ENCODE measurements at places on chromosomes 3 and 15.

GRCh38 chr3:4776980-4777581, 202.2 kb upstream of the BHLHE40 start:
- no peak for DNase-seq

DNA sequence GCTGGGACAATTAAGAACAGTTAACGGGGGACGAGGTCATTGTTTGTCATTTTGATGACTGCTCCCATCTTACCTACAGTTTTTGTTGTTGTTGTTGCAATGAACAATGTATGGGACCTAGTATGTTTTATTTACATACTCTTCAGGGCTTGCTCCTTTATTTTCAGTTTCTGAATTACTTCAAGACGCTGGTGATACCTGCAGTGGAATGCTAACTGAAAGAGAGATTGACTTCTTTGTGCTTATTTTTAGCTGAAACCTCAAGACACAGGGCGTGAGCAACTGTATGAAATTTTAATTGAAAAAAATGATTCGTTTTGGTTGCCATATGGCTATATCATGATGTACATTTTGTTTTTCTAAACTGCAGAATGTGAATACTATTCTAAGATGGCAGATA, 297.9 kb downstream of the EDEM1 start:
- no peak for DNase-seq

DNA sequence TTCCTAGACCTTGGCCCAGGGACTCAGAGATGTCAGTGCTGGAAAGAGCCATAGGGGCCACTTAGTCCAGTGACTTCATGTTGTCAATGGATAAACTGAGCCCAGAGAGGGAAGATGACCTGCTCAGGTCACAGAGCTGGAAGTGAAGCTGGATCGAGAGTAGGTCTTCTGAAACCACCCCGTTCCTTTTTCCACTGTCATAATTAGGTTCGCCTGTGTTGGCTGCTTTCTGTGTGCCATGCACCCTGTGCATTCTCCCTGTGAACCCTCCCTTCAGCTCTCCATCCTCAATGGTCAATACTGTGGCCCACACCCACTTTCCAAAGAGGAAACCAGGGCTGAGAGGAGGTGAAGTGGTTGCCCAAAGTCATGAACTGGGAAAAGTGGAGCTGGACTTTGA, 74.8 kb downstream of the CCR1 start:
- no peak for DNase-seq

GRCh38 chr3:172155897-172156585, 116.7 kb downstream of the FNDC3B start:
- peak; percentile 58 for DNase-seq

DNA sequence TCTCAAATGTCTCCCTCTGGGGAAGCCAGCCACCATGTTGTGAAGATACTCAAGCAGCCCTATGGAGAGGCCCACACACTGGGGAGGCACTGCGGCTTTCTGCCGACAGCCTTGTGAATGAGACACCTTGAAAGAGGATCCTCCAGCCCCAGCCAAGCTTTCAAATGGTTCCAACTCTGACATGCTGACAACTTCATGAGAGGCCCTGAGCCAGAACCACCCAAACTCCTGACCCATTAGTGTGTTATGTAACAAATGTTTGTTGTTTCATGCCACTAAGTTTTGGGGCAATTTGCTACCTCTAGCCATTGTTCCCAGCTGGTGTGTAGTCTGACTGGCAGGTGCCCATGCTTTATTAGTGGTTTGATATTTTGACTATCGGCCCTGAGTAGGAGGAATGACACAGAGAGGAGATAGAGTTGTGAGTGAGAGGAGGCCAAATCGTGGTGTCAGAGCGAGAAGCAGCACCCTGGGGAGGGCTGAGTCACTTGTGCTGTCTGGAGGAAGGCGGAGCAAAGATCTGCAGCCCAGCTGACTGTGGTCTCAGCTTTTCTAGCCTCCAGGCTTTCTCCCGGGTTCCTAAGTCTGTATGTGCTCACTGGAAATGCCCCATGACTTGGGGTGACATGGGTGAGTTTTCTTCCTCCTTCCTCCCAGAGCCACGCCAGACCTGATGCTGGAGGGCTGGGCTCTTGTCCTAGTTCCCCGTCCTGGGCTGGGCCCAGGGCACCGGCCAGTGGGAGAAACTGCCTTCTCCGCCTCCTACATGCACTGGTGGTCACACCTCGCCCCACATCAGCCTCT, 56.7 kb upstream of the BLM start:
- peak; percentile 41 for DNase-seq

- peak; percentile 67 for DNase-seq
Measured at GRCh38 chr15:58229297-58229768, 91.2 kb downstream of the AQP9 start.

DNA sequence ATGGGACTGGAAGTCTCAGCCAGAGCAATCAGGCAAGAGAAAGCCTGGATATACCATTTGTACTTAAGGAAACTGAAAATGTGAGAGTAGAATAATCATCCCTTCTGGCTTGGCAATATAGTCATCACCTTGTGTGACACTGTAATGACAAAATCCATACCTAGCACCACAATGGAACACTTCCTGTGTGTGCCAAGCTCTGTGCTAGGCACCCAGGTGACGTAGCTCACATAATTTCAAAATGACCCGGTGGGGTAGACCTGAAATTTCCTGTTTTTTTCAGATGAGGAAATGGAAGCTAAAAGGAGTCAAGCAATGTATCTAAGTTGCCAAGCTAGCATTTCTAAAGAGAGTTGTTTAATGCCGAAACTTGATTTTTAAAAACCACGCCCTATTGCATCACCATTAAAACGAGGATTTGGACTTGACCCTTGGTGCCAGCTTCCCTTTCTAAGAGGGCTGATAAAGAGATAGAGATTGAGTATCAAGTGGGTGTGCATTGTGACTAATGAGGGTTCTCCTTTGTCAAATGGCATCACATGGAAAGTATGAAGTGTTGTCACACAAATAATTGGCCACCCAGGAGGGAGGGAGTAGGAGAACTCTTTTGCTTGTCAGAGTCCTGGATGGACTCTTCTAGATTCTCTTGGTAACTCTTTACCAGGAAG, 141.3 kb upstream of the PDZRN3 start:
- DNase-seq, result no peak

DNA sequence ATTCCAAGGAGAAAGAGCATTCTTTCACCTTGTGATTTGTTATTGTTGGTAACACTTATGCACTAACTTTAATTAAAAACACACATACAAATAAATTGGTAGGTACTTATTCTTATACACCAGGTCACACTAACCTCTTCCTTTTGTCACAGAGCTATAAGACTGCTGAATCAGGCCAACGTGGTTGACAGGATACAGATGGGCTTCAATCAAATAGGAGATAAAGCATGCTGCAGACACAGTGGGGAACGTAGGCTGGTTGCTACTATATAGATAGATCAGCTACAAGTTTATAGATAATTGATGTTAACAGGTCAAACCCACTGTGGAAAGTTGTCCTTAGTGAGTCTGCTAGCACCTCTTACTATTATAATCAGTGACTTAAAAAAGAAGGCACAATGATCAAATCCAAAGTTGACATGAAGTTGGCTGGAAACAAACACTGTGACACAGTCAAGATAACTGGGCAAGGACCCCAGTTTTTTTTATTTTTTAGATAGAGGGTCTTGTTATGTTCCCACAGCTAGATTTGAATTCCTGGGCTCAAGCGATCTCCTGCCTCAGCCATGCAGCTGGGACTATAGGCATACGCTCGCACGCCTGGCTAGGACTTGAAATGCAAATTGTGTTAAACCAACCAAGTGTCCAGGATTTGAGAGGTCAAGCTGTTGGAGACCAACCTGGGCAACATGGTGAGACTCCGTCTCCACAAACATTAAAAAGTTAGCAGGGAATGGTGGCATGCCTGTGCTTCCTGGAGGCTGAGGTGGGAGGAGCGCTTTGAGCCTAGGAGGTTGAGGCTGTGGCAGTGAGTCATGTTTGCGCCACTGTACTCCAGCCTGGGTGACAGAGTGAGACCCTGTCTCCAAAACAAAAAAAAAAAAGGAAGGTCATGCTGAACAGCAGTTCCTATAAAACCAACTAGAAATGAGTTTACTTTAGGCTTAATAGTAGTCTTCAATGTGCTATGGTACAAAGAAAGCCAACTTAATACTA, 97.9 kb upstream of the MEX3B start:
- DNase-seq, result no peak

- DNase-seq, result no peak
Measured at GRCh38 chr3:190288836-190289235, 33.4 kb downstream of the CLDN1 start.

- DNase-seq, result no peak
Measured at GRCh38 chr15:59696332-59696731, 7.2 kb upstream of the BNIP2 start.

GRCh38 chr15:82881747-82882146, 70.8 kb downstream of the HOMER2 start:
- DNase-seq, result no peak

DNA sequence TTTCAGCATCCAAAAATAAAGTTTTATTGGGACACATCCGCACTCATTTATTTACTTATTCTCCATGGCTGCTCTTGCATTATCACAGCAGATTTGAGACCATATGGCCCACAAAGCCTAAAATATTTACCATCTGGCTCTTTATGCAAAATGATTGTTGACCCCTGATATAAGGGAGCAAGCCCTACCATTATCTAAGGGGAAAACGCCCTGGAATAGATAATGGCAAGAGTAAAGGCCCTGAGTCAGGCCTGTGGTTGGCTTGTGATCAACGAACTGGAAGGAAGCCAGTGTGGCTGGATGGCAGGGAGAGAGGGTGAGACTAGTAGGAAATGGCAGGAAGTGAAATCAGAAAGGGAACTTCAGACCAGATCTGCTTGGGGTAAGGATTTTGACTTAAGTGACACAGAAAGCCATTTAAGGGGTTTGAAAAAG, 24.6 kb upstream of the DMXL2 start:
- DNase-seq, result no peak

- DNase-seq, result no peak
Measured at GRCh38 chr3:53328746-53329145, 18.6 kb downstream of the DCP1A start.

DNA sequence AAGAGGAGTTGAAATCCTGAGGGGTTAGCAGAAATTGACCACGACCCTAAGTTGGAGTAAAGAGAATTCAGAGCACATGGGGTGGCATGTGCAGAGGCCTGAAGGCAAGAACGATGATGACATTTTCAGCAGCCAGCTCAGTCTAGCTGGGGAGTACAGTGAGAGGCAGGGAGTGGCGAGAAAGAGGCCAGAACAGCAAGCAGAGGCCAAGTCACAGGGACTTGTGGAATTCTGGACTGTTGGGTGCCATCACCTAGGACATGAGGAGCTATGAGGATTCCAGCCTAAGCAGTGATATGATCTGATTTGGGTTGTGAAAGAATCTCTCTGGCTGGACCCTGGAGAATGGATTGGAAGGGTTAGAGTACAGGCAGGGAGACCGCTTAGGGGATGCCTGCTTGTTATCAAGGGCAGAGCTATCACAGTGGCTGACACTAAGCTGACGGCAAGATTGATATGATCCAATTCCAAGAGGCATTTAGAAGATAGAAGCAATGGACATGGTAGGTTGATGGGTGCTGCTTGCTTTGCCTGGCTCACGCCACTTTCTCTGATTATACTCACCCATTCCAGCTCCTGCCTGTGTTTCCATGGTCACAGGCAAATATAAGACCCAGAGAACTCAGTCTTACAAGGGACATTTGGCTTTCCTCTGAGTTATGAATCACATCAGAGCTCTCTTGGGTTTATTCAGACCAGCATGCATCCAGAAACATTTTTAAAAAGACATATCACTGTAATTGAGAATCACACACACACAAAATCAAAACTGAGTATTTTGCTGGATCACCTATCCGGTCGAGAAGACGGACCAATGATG, 66.4 kb downstream of the LRTM1 start:
- no peak for DNase-seq

DNA sequence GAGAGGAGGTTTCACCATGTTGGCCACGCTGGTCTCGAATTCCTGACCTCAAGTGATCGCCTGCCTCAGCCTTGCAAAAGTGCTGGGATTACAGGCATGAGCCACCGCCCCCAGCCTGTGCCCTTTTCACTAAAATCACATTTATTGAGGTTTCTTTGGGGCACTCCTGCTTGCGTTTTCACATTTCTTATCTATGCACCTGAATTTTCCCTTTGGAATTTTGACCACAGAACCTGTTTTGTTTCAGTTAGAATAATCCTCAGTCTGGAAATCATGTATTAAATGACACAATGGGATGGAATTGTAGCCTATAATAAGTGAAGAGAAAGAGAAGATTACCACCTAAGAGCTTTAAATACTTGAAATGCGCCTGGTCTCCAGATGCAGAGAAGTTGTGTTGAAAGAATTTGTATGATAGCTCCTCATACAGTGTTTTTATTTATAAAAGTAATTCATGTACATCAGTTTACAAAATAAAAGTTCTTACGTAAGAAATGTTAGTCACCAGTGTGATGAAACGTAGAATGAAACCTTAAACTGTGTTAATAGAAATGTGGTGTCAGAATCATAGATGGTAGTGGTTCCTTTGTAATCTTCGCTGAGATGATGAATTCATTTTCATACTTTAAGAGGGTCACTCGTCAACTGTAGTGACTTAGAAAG, 107.0 kb downstream of the TCF12 start:
- no peak for DNase-seq

- no peak for DNase-seq
Measured at GRCh38 chr3:17882981-17883380, 140.6 kb upstream of the TBC1D5 start.

DNA sequence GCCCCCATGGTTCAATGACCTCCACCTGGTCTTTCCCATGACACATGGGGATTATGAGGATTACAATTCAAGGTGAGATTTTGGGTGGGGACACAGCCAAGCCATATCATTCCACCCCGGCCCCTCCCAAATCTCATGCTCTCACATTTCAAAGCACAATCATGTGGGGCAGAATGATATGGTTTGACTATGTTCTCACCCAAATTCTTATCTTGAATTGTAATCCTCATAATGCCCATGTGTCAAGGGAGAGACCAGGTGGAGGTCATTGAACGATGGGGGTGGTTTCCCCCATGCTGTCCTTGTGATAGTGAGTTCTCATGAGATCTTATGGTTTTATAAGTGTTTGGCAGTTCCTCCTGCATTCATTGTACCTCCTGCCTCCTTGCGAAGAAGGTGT, 2.4 kb upstream of the CLEC3B start:
- no peak for DNase-seq

- DNase-seq, result no peak
Measured at GRCh38 chr15:78329625-78330024, 10.5 kb upstream of the CRABP1 start.

- no peak for DNase-seq
Measured at GRCh38 chr3:19596408-19596807, 337.6 kb downstream of the EFHB start.

GRCh38 chr3:66449411-66449974, 51.3 kb downstream of the LRIG1 start:
- DNase-seq, result no peak

Measured in H9 (cell line).